ENCODE measurements at places on chromosomes 16 and 17.

DNA sequence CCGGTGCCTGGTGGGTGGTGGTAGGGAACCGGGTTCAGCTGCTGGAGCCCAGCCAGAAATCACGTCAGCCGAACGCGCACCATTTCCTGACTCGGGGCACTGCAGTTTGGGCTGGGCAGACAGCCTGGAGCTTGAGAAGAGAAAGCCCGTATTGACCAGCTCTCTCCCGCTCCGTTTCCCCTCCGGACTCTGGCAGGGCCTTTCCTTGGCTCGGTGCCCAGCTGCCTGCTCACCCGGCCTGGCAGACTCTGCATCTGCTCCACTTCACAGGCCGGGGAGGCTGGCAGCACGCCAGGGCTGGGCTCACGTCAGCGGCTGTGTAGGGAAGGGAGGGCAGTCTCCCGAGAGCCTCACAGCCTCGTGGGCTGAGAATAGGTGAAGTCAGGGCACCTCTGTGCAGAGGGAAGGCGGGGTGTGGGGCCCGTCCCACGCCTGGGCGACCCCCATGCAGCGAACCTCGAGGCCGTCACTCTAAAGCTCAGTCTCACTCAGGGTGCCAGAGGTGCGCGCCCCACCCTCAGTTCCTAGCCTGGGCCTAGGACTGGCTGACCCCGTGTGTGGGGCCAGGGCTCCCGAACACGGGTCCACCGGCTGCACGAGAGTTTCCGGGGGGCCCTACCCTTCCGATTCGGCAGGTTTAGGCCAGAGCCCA, 59.1 kb downstream of the OR1D5 start:
- DNase-seq: peak; percentile 46

- no peak for DNase-seq
These were observed 11.0 kb upstream of the NXPH3 start for GRCh38 chr17:49564638-49565037.

DNA sequence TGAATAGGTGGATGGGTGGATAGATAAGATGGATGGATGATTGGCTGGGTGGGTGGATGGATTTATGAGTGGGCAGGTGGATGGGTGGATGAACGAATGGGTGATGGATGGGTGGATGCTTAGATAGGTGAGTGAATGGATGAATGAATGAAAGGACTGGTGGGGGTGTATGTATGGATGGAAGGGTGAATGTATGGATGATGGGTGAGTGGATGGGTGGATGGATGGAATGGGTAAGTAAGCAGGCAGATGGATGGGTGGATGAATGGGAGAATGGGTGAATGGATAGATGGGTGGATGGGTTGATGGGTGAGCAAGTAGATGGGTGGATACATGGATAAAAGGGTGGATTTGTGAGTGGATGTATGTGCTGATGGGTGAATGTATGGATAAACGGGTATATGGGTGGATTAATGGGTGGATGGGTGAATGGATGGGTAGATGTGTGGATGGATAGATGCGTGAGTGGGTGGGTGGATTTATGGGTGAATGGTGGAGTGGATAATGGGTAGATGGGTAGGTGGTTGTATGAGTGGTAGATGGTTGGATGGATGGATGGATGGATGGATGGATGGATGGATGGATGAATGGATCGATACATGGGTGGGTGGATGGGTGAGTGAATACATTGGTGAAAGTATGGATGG, 682.6 kb downstream of the HS3ST4 start:
- no peak for DNase-seq

- no peak for DNase-seq
These were observed 94.8 kb downstream of the NPIPB11 start for GRCh38 chr16:29311461-29312344.

- no peak for DNase-seq
These were observed 27.3 kb downstream of the TBC1D16 start for GRCh38 chr17:80008383-80008840.

- DNase-seq: no peak
These were observed 6.5 kb downstream of the P2RX5 start for GRCh38 chr17:3689262-3690093.

- no peak for DNase-seq
These were observed 4.6 kb downstream of the PRSS8 start for GRCh38 chr16:31130899-31131298.

GRCh38 chr17:74738051-74738996, 1.3 kb downstream of the RAB37 start:
- no peak for DNase-seq

DNA sequence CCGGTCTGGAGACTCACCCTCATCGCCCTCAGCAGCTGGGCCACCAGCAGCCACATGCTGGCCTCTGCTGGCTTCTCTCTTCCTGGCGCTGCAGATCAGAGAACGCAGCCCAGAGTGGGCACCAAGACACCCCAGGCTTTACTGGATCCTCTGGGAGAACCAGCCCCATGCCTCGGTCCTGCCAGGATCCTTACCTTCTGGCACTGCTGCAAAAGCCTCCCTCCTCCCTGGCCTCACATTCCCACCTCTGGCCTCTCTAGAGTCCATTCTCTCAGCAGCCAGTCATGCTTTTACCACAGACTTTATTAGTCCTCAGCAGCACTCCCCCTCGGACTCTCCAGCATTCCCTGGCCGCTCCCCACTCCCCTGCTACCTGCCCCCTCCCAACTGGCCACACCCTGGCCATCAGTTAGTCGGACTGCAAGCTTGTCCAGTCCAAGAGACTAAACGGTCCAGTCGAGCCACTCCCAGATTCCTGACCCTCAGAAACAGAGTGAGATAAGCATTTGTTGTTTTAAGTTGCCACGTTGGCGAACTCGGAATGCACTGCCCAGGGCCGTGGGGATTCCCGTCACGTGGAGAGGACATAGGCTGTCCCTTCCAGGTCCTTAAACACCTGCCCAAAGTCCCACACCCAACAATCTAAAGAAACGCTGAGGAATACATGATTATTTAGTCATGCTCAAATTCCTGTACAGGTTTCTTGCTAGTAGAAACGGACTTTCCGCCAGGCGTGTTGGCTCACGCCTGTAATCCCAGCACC, 5.9 kb upstream of the SPG7 start:
- no peak for DNase-seq

- DNase-seq: no peak
These were observed 24.6 kb downstream of the LLGL2 start for GRCh38 chr17:75550139-75550465.

DNA sequence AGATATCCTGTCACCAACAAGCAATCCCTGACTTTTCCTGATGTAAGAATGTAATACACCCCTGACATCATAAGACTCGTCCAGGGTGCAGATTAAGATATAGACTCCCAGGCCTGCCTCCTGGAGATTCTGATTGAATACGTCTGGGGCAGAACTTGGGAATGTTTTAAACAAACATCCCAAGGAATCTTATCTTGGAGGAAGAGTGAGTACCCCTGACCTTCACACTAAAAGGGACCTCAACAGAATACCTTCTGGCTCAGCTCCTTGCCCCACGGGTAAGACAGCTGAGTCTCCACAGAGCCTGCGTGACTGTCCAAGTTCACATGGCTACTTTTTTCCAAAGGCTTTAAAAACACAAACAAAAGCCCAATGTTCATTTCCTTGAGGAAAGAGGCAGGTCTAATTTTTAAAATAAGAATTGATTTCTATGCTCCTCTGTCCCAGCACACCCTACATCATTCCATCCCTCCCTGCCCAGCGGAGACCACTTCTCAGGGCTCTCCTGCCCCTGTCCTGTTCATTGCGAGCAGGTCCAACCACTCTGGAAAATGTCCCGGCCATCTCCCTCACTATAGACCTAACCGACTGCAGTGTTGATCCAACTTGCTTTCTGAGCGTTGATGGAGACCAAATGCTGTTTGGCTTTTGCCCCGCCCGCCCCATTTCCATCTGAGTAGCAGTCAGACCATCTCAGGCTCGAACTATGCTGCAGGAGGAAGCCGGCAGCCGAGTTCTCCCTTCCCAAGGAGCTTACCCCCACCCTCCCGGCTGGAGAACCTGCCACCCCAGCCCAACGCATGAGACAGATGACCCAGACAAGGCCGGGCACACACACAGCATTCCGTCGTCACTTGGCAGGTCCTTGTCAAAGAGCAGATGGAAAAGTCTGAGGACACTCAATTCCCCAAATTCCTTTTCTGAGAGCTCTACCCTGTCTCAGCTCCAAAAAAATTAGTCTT, 44.1 kb upstream of the MYH10 start:
- DNase-seq: no peak

DNA sequence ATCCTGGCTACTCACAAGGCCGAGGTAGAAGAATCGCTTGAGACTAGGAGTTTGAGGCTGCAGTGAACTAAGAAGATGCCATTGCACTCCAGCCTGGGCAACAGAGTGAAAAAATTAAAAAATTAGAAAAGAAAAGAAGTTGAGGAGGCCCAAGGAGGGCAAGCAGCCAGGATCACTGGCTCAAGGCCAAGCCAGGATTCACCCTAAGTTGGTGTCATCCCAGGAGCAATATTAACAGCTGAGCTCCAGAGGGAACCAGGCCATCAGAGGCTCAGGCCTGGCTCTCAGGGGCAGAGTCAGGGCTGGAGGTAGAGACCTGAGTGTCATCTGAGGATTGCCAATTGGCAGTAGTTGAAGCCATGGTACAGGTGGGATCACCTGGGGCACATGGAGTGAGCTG, 20.7 kb downstream of the DRC3 start:
- DNase-seq: no peak

DNA sequence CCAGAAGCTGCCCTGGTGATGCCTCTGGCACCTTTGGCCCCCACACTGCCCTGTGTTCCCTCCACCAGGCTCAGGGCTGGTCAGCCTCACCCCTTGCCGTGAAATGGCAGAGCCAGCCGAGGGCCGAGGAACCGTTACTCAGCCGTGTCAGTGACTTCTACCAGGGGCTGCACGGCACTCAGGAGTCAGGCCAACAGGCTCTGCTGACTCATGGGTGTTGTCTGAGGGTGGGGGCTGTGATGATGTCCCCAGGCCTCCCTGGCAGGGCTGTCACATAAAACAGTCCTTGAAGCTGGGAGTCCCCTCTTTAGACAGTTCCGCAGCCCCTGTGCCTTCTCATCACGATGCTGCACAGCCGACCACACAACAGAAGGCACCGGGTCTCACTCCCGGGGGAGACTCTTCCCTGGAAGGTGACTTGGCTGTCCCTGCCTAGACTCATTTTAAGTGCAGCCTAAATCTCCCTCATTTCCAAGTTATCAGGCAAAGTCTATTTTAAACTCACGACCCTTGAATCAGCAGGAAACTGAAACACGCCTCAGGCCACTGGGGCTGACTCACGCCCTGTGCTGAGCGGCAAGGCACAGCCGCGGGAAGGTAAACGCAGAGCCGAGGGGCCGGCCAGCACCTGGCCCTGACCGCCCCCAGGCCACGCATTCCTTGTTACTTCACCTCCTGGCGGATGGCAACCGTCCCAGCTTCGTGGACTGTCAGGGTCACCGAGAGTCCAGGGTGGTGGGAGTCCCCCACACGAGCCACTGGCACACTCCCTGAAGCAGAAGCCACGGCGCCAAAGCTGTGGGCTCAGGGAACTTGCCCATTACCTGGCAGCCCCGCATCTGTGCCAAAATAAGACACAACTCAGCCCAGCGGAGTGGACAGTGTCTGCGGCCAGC, 102.6 kb downstream of the ZNF778 start:
- DNase-seq: no peak

GRCh38 chr16:61002479-61003204, 1033.6 kb downstream of the CDH8 start:
- DNase-seq: no peak

DNA sequence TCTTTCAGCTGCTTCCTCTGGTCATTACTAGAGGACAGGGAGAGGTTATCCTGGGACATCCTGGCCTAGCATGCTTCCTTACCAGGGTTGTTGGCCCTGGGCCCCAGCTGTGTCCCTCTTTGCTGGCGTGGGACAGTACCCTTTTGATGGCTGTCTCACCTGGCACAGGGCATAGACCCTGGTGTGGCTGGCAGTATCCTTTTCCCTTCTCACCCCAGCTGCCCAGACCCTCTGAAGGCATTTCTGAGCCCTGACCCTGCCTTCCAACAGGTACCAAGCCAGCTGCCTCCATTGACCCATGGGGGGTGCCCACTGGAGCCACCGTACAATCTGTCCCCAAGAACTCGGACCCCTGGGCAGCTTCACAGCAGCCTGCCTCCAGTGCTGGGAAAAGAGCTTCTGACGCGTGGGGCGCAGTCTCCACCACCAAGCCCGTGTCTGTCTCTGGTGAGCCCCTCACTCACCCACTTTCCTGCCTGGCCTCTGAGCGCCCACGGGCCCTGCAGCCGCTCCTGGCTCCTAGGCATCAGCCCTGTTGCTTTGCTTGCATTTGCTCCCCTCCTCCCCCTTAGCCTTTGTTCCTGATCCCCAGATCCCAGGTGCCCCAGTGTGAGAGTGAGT, 34.0 kb downstream of the B9D1 start:
- no peak for DNase-seq

DNA sequence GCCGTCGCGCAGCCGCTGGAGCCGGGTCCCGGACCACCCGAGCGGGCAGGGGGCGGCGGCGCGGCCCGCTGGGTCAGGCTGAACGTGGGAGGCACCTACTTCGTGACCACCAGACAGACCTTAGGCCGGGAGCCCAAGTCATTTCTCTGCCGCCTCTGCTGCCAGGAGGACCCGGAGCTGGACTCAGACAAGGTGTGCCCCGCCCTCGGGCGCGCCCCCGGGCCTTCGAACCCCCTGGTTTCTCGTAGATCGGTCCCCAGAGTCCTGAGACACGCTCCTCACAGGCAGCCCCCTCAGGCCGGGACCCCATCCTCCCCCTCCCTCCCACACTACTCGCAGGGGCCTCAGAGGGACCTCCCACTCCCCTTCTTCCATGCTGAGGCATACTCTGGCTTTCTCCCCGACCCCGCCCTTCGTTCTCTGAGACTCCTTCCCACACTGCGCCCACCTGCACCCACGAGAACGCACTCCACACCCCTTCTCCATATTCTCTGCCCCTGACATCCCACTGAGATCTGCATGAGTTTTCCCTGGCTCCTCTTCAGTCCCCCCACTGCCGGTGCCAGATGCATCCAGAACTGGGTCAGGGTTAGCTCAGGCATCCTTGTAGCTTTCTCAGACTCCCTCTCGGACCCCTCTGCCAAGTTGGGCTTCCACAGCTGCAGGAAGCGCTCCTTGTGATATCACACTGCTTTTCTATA, 523 bp downstream of the KCTD2 start:
- DNase-seq: no peak

- DNase-seq: peak; percentile 23
These were observed 252.9 kb upstream of the XYLT1 start for GRCh38 chr16:17723531-17724134.

DNA sequence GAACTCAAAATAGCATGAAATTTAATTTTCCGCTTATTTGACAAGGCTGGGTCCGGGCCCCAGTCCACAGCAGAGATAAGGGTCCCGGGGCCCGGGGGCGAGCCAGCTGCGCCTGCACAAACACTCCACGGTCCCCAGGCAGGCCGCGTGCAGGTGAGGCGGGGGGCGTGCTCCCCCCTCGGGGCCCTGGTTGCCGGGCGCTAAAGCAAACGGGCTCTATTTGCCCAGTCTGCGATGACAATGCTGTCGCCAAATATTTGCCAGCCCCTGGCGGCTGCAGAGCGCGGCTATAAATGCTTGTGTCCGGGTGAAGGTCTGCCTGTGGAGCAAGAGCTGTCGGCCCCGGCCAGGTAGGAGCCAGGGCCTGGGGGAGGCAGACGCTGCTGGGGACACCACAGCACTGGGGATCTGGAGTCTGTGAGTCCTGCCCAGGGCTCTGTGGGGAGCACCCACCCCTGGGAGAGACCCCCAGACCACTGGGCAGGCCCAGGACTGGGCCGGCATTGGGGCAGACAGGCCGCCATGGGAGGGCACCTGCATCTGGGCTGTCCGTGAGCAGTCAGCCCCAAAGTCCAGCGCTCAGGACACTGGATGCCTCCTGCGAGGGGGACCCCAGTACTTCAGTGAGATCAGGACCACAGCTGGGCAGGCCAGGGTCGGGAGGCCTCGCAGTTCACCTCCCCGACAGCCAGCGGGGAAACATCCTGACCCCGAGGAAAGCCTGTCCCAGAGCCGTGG, at the start of gene PERCC1:
Gene PERCC1, plus strand, starts transcription at position 320 of the 738 bp plus-strand sequence. CDS start 1,516 bp downstream, outside the sequence.
- no peak for DNase-seq

GRCh38 chr17:1905190-1905913, 75.5 kb downstream of the RPA1 start:
- no peak for DNase-seq
